ENCODE measurements at places on chromosomes 5 and 9. TPM values are rescaled to one million over a fixed set of nuclear protein-coding genes. Genes with fewer than 3 reads are reported as not detected.

- DNase-seq, result no peak
Observed at GRCh38 chr5:101024299-101024698, 121.2 kb upstream of the ST8SIA4 start.

DNA sequence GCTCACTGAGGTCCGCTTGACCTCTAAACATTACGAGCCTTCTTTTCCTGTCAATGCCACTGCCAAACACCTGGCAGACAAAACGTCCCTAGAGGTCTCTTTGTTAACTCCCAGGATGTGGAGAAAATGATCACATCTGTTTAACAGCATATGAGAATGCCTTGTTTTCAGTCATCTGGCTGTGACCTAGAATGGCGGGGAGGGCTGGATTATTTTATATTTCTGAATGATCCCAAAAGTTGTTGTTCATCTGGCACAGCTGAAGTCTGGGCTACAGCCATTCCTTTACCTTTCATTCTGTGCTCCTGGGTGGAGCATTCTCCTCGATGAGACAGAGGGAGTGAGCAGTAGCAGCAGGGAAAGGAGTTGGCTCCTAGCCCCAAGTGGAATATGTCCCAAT is 138.2 kb downstream of the PRDM6 start:
- DNase-seq, result no peak

GRCh38 chr5:72015103-72015548 is 92.1 kb upstream of the MAP1B start:
- peak; percentile 95 for DNase-seq

- no peak for DNase-seq
Observed at GRCh38 chr9:88585426-88585825, 50.4 kb downstream of the NXNL2 start.

DNA sequence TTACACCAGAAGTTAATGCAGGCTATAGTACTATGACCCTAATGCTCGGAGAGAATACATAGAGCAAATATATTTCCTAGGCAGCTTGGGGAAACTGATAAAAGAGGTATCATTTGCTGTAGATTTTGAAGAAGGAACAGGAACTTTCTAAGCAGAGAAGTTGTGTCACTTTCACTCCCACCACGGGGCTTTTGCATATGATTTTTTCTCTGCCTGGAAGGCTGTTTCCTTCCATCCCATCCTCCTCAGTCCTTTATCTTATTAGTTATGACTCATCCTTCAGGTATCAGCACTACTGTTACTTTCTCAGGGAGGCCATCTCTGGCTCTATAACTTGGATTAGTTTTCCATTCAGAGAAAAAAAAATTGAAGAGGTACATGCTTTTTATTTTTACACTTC is 2006.1 kb upstream of the WWC1 start:
- DNase-seq, result no peak

The TXNDC8 gene
- not detected for total RNA-seq

The PCDHB13 gene
- total RNA-seq, result 3.3 TPM
